GM23248 (cell line): ENCODE measurements at places on chromosomes 2 and 18. TPM values are rescaled to one million over a fixed set of nuclear protein-coding genes. Genes with fewer than 3 reads are reported as not detected.

- no peak for DNase-seq
Observed at GRCh38 chr18:35393716-35394115, 16.6 kb upstream of the ZNF396 start.

DNA sequence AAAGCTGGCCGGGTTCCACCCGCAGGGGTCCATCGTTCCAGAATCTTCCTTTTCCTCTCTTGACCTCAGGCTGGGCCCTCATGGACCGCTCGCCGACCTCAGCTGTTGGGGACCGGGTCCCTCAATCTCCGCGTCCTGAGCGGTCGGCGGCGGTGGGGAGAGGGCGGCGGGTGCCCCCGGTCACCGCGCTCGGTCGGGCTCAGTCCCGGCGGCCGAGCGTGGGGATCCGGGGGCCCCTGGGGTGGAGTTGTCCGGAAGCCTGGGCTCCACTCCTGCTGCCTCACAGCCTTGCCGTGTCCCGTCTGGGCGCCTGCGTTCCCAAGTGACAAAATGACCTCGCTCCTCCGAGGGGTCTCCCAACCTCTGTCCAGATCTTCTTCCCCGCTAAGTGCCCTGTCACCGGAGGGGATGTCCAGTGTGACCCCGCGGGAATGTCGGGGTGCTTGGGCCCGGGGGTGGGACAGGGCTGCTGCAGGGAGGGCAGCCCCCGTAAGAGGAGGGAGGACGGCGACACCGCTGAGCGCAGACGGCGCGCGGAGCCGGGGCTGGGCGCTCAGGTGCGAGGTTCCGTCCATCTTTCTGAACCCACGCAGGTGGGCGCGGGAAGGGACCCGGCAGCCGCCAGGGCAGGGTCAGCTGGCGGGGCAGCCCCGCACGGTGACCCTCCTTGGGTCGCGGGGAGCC lies 16.0 kb upstream of the E2F6 start:
- no peak for DNase-seq

The GLI2 gene
- 5.1 and 8.3 TPM in 2 replicates for total RNA-seq

DNA sequence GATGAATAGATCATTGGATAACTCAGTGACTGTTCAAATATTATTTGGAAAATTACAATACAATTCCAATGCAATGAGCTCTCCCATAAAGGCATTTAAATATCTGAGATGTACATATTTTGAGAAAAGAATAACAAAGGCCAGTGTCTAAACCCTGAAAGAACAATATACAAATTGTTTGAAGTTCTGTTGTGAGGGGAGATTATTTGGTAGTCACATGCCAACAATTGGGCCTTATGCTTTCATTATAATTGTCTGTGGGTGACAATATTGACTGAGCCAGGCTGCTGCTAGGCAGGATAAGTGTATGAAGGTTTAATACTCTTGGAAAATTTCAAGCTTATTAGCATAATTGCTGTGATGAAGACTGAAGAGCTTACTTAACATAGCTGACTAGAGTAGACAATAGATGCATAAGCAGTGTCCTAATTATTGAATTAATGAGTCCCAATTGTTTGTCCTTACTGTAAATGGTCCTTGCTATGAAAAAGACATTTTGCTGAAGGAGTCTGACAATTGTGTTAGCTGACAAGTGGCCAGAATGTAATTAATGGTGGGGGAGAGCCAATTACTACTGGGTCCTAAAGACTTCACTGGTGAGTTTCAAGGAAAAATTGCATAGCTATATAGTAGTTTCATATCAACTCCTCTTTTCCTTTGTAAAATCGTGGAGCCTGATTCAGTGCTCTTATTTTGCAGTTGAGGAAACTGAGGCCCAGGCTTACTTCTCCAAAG lies 5.0 kb upstream of the SMAD2 start:
- no peak for DNase-seq

The MLPH gene
- 4.7 and 8.1 TPM in 2 replicates for total RNA-seq

- peak; percentile 54 for DNase-seq
Observed at GRCh38 chr2:32947484-32948143, 861 bp downstream of the LTBP1 start.

- DNase-seq, result no peak
Observed at GRCh38 chr2:3301001-3301400, 76.6 kb downstream of the EIPR1 start.

- DNase-seq, result peak; percentile 94
Observed at GRCh38 chr2:157032017-157032416, 225.5 kb upstream of the GALNT5 start.

The LIPG gene
- total RNA-seq, result 0.25 and 0.43 TPM in 2 replicates

The ACMSD gene
- total RNA-seq, result not detected in 2 replicates

The CAPG gene
- total RNA-seq, result 223 and 249 TPM in 2 replicates

DNA sequence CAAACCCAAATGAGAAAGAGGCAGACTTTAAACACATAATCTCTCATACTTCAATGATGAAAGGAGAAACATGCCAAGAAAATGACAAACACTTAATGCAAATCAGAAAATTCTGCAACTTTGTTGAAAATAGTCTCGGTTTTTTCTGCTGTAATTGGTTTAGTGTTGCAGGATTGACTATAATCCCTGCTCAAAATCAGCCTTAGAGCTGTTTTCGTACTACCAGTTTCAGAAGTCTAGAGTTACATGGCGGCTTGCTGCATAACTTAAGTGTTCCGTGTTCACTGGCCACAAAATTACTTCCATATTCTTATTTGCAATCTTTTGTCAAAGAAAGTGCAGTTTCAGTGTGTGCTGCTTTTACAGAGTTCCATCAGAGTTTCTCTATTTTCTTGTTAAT lies 48.9 kb upstream of the ITGAV start:
- DNase-seq, result peak; percentile 71

The ASTL gene
- 0.25 TPM in 1 of 2 replicates, not detected in the other for total RNA-seq

The MOGAT1 gene
- not detected in 2 replicates for total RNA-seq

DNA sequence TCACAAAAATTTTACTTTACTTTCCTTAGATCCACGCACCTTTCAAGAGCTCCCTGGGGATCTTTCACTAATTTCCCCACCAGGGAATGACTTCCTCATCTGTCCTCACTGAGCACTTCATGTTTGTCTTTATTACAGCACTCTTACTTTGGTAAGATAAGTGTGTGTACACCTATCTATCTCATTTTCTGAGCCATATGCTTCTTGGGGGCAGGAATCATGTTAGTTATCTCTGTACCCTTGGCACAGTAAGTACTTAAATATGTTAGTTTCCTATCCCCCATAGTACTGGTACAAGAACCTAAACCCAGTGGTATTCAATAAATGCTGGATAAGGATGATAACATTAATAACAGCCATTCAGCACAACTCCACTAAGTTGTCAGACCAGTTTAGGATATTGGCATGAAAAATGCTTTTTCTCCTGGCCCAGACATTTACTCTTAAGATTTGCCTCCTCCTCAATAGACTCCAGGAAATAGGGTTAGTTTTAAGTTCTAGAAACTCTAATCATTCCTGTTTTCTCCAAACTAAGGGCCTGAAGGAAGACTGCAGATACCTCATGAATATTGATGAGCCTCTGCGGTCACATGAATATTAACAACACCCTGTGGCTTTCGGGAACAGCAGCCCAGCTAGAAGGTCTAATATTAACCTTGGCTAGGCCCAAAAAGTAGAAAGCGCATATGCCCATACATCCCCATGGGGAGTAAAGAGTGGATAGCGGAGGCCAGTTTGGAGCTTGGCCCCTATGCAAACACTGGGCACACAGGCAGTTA lies 38.2 kb downstream of the NHEJ1 start:
- no peak for DNase-seq

DNA sequence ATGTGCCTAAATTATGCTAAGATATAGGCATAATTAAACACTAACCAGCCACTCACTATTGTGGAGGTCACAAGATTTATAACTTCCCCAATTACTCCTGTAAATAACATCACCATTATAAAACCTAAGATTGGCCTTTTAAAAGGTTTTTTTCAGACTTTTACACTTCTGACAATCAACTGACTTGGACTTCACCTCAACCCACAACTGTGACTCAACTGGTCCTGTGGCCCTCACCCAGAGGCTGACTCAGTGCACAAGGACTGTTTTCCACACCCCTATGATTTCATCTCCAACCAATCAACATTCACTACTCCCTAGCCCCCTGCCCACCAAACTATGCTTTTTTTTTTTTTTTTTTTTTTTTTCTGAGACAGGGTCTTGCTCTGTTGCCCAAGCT lies 11.6 kb downstream of the TTR start:
- peak; percentile 61 for DNase-seq

GRCh38 chr18:10482363-10482984 lies 28.0 kb downstream of the APCDD1 start:
- DNase-seq, result no peak

DNA sequence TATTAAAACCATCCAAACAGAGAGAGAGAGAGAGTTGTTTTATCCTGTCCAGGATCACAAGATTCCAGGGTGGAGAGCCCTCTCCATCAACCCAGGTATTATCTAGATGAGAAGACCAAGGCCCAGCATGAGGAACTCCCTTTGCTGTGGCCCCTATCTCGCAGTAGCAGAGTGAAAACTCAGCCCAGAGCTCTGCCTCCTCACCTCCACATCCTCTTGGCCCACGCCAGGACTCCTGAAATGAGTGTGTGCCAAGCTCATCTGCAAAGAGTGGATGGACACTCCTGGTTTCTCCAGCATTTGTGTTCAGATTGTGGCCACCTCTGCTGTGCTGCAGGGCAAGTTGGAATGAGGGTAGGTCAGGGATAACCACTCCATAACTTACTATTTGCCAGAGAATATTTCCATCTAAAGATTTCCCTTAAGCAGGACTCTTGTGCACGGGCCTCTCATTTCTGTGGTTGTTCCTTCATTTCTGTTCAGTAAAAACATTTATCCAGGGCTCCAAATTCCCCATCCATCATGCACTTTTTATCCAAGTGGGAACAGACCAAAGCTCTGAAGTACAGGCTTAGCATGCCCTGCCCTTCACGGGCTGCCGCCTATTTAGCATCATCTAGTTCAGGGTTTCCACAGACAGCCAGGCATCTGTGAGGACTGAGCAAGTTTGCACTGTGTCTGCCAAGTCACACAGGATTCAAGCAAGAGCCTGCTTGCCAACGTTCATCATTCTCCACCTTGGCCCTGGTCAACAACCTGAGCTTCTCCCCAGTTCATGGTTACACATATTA lies 583.2 kb upstream of the ID2 start:
- no peak for DNase-seq

DNA sequence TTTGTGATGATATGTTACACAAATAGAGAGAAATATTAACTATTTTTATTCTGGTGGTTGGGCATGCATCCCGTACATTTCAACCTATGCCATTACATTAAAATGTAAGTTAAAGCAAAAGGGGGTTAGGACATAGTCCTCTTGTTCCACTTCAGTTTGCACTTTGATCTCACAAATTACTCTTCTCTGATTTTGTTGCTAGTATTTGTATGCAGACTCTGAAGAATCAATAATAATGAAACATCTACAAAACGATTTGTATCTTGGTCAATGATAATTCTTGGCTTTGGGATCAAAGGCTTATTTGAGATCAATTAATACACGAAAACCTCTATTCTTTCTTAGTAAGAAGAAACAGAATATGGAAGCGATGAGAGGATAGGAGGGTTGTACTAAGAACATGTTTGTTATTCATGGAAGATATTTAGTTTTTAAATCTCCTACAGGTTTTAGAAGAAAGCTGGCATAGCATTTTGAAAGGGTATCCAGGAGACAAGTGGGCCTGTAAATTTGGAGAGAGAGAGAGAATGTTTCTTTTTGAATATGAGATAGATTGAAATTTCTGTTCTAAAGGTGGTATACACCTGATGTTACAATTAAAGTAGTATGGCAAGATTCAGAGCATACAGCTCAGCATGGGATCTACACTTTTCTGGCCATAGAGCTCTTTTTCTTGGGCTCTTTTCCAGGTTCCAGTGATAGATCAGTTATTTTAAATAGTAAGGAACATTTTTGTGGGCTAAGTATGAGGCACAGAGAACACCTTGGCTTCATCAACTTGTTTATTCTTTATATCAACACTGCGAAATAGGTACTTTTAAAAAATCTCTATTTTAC lies 347.9 kb downstream of the PTPRM start:
- no peak for DNase-seq

DNA sequence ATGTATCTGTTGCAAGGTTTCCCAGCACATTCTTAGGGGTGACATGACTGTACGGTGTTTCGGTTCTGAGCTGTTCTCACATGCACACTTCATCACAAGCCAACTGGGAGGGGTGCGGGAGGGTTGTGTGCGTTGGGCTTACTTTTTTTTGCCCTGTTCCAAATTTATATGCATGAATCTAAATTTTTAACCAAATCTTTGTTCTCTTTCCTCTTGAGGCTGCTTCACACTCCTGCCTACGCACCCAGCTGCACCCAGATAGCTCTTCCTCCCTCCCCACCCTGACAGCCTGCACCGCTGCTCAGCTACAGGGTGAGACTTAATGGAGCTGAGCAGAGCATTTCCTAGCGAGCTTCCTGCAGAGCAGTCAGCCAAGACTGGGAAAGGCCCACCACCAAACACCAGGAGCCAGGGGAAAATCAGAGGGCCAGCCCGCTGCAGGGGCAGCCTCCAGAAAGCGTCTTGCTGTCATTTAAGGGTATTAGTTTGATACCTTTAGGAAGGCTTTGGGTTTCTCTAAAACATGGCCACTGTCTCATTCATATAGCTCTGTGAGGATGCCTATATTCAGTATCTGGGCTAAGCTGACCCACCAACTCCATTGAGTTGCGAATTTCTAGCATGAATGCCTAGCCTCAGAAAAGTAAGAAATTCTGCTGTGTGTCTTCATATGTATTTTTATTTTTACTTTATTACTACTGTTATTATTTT lies 84.5 kb downstream of the POU3F3 start:
- no peak for DNase-seq

The HOXD13 gene
- total RNA-seq, result 1.0 and 3.8 TPM in 2 replicates

The FEZ2 gene
- 86.2 and 93.2 TPM in 2 replicates for total RNA-seq

DNA sequence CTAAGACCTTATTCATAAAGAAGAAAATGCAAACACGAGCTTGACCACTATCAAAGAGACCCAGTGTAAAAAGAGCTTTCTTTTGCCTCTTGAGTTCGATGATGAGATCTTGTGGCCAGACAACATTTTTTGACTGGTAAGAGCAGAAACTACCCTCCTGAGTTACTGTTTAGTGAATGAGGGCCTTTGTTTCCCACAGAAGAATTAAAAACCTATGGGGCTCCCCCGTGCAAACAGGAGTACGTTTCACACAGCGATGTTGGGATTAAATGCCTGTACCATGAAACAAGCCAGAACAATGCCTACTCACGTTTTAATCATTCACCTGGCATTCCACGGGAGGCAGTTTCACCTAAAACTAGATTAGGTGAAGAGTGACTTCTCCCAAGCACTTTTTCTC lies 36.0 kb downstream of the MYCN start:
- no peak for DNase-seq

GRCh38 chr18:35782926-35783325 lies 189.6 kb upstream of the RMP24 start:
- DNase-seq, result no peak

The STPG4 gene
- total RNA-seq, result not detected in 2 replicates

- no peak for DNase-seq
Observed at GRCh38 chr2:114421781-114422180, 20.7 kb upstream of the DPP10 start.

DNA sequence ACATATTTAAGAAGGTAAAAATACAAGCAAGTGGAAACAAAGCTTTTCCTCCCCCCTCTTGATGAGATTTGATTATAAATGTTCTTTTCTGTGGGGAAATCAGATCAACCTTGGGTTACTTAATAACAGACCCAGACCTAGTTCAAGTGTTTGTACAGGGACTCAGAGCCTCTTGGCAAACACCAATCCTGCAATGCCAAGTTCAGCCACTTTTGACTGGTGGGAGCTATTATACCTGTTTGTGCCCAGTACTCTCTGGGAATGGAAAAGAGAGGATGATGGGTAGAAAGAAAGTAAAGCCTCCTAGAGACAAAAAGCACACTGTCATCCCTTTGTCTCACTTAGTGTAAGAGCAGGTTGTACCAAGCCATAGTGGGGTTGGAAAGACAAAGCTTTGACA lies 63.8 kb upstream of the EPHA4 start:
- DNase-seq, result no peak

The LBX2 gene
- total RNA-seq, result 0.38 and 4.6 TPM in 2 replicates

- DNase-seq, result no peak
Observed at GRCh38 chr2:198890490-198890889, 567.2 kb downstream of the SATB2 start.
